Fibroblast of upper back skin (primary cell): ENCODE measurements at places on chromosomes 1 and 21.

- no peak for DNase-seq
Measured at GRCh38 chr1:95701450-95702173, 467.6 kb downstream of the RWDD3 start.

- peak; percentile 2 for DNase-seq
Measured at GRCh38 chr1:98763488-98764150, 102.1 kb downstream of the SNX7 start.

GRCh38 chr1:172926070-172926469 lies 124.7 kb downstream of the TNFSF18 start:
- no peak for DNase-seq

DNA sequence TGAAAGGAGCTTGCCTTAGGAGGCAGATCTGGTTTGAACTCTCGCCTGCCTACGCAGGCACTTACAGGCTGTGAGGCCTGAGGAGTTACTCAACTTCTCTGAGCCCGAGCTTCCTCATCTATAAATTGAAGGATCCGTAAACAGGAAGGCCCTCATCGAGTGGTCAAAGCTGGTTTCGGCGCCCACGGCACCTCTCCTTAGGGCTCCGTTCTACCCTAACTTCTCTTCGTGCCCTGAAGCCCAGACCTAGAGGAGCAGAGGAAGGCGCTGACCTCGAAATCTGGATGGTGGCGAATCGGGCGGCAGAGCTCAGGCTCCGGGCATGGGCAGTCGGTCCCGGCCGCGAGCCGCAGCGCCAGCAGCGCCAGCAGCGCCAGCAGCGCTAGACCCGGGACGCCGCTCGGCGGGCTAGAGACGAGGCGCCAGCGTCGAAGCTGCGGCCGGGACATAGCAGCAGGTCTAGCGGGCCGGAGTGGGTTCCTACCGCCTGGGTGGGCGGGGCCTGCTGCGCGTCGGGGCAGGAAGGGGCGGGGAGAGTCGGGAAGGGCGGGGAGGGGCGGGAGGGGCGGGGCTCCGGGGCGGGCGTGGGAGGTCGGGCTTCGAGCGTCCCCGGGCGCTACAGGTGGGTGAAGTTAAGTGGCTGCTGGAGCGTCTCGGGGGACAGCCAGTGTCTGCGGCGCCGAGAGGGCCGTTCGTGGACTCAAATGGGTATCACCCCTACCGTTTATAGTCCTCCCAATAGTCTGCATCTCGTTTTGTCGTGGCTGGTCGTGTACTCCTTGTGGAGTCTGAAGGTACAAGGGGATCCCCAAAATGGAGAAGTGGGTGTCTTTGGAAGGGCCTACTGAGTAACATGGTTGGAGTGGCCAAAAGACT lies at the start of gene CTBS:
TSS of gene CTBS (minus strand) at position 474 of the 876 bp plus-strand sequence. CDS start at position 449, 25 bp downstream.
- peak; percentile 85 for DNase-seq

DNA sequence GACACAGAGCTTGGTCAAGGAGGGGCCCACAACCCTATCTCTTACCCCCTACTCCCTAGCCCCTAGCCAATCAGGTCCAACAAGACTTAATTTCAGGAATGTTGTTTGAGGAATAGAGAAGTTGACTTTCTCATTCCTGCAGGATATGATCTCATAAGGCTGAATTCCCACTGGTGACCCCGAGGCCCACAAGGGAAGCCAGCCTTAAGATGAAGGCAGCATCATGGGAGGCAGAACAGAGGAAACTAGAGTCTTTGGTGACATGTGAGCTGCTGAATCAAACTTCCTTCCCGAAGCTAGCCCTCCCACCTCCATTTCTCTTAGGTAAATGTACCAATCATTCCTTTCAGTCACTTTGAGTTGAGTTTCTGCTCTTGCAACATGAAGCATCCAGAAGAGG lies 9.1 kb upstream of the PDIK1L start:
- no peak for DNase-seq

DNA sequence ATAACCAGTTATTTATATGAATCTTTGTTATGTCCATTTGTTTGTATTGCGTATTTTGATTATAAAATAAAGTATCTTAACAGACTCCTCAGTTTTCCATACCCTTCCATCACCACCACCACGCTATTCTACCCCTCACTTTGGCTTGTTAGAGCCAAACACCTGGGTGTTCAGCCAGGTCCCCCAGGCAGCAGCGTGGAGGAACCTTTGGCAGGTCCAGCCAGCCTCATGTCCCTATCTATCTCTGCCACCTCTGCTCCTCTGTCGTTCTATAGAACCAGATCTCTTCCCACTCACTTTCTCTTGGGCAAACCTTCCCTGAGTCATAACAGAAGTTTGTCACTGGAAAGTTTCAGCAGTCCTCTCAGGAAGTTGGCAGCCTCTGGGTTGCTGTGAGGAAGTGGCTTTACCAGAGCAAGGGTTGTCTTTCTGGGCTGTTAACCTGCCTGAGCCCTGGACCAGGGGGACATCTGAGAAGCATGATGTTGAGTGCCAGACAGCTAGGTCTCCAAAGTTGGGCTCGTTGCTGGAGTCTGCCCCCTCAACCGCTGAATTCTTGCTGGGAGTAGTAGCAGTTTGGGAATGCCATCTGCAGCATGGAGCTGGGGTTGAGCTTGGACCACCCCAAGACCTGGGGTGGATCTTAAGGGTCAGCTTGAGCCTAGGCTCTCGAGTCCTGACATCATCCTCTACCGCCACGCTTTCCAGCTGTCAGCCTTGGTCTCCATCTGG lies 996 bp upstream of the SH3BGRL3 start:
- DNase-seq, result peak; percentile 23

- DNase-seq, result peak; percentile 81
Measured at GRCh38 chr1:169106095-169106920, at the start of gene ATP1B1. ATP1B1 (plus strand) TSS chr1:169106690; CDS start chr1:169106830, 140 bp downstream.

DNA sequence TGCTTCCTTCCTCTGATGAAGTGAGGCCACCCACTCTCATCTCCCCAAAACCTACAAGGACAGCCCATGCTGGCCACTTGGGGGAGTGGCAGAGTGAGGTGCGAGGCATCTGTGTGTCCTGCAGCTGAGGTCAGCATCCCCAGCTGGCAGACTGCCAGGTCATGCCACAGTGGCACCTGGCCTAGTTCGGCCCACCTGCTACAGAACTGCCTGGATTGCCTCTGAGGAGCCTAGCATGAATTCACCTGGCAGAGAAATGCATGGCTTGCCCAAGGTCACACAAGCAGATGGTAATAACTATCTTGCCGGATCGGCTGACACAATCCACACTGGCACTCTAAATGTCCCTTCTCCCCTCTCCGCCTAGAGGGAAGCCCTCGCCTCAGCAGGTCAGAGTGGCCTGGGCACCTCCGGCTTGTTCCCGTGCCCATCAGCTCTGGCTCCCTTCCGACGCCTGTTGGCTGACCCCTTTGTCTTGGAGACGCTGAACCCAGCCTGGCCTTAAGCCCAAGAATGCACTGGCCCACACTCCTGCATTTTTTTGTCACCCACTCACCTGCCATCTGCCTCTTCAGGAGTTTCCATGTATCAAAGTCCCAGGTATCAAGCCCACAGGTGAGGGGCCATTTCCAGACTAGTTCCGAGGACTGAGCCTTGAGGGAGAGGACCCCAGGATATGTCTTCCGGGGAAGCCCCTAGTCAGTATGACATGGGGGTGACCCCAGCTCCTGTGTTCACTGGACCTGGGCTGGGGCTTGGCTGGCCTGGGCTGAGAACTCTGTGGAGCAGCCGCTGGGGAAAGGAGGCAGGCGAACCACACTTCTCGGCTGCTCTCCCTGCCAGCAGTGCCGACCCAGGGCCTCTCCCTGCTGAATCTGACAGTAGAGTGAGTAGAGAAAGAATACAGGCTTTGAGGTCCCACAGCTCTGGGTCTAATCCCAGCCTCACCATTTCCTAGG lies 21.7 kb downstream of the ECE1 start:
- DNase-seq, result no peak

- DNase-seq, result no peak
Measured at GRCh38 chr21:16372586-16372985, 642.8 kb downstream of the USP25 start.

GRCh38 chr1:172485626-172486025 lies 41.8 kb upstream of the PIGC start:
- DNase-seq, result no peak

DNA sequence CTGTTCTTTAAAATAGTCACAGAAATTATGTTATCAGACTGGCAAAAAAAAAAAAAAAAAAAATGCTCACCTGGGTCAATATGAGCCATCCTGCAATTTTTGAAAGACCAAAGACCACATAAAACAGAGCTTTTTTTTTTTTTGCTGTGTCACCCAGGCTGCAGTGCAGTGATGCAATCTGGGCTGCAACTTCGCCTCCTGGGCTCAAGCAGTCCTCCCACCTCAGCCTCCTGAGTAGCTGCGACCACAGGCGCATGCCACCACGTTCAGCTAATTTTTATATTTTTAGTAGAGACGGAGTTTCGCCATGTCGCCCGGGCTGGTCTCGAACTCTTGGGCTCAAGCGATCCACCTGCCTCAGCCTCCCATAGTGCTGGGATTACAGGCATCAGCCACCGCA lies 62.8 kb downstream of the RGS13 start:
- no peak for DNase-seq

- no peak for DNase-seq
Measured at GRCh38 chr1:226216056-226216455, 7.4 kb upstream of the MIXL1 start.

DNA sequence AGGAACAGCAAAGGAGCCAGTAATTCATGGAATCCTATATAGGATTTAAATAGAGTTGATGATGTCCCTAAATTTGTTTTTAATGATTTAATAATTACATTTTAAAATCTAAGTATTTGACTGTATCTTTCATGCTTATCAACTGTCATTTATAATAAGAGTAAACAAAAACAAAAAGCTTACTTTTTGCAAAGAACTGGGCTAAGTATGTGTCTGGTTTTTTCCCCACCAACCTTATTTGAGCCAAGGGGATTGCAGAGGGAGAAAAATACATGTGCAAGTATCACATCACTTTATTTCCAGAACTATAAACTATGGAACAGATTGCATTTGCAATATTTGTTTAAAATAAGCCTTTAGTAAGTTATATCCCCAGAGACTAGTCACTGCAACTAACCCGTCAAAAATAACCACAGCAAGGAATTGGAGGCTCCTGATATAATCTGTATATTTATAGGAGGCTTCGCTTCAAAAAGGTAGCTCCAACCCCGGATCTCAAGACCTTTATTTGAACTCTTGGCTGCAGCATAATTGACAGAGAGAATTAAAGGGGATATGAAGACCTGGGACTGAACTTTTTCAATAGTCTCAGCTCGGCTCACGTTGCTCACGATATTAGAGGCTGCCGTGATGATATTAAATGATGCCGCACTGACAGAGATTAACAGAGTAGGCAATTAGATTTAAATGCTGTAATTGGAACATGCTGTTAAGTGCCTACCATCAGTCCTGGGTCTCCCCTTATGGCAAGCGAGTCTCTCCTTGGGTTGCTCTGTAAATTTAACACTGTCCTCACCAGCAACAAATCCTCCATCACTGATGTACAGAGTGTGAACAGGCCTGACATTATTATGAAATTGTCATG lies 329.1 kb upstream of the NFIA start:
- DNase-seq, result no peak

DNA sequence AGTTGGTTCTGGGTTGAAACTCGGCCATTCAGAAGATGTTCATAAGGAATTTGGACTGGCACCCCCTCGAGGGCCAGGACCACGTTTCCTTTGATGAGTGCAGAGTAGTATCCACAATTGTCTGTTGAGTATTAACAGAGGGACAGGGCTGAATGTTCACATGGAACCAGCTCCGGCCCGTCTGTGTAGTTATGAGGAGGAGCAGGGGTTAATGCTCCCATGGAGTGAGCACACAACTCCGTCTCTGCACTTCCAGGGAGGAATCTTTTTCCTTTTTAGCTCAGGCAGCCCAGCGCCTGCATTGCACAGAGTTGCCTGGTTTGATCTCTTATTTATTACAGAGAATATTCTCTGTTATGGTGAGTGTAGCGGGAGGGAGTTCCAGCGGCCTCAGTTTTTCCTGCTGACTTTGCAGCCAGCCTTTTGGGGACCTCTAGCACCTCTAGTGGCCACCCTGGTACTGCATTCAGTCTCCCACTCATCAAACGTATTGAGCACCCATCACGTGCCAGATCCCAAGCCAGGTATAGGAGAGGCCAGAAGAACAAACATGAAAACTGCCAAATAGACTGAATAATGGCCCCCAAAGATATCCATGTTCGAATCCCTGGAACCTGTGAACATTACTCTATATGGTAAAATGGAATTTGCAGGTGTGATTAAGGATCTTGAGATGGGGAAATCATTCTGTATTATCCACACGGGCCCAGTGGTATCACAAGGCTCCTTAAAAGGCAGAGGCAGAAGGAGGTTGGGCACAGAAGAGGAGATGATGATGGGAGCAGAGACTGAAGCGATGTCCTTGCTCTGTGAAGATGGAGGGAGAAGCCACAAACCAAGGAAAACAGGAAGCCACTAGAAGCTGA lies 167.7 kb upstream of the CSF3R start:
- DNase-seq, result peak; percentile 30

DNA sequence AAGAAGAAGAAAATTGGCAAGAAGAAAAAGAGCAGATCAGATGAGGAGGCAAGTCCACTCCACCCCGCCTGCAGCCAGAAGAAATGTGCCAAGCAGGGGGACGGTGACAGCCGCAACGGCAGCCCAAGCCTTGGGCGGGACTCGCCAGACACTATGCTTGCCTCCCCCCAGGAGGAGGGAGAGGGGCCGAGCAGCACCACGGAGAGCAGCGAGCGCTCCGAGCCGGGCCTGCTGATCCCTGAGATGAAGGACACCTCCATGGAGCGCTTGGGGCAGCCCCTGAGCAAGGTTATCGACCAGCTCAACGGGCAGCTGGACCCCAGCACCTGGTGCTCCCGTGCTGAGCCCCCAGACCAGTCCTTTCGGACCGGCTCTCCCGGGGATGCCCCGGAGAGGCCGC lies 9.0 kb upstream of the SLC25A34 start:
- DNase-seq, result no peak

DNA sequence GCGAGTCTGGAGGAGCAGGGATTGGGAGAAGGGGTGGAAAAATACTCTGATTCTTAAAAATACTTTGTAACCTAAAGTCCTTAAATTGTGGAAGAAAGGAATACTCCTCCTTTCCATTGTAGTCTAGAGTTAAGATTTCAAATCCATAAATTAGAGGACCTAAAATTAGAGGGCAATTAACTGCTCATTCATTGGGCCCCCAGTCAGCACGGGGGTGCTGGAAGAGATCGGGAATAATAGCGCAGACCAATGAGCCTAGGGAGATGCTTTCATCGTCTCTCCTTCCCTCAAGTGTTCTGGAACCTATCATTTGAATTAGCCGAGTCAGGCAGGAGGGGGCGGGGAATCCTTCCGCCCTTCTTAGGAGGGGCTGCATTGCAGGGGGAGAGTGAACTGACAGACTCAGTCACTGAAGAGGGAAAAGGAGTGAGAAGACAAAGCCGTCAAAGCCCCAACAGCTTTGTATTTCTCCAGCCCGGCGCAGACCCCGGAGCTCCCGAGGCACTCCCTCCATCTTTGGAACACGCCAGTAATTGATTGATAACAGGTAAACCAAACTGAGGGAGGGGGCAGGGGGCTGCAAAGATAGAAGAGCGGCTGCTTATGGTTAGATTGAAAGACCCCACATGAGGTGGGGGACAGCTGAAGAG lies at the start of gene MLLT11:
TSS of gene MLLT11 (plus strand) at position 391 of the 650 bp plus-strand sequence. CDS start 6,828 bp downstream, outside the sequence.
- DNase-seq, result peak; percentile 82

- DNase-seq, result no peak
Measured at GRCh38 chr1:41673806-41674205, 189.3 kb upstream of the EDN2 start.

- DNase-seq, result no peak
Measured at GRCh38 chr1:13892198-13892597, 192.2 kb downstream of the PRDM2 start.
